ENCODE measurements at places on chromosomes 12 and 14. TPM values are rescaled to one million over a fixed set of nuclear protein-coding genes. Genes with fewer than 3 reads are reported as not detected.

The CLEC2A gene
- total RNA-seq, result not detected

The CLEC9A gene
- not detected for total RNA-seq

The USP44 gene
- 3.4 TPM for total RNA-seq

The KLRC2 gene
- not detected for total RNA-seq

The SYCP3 gene
- total RNA-seq, result 0.11 TPM

The DIO2 gene
- 4.3 TPM for total RNA-seq

The NTF3 gene
- total RNA-seq, result not detected

The KCNA5 gene
- not detected for total RNA-seq
